ENCODE measurements at places on chromosomes 11 and 22. TPM values are rescaled to one million over a fixed set of nuclear protein-coding genes. Genes with fewer than 3 reads are reported as not detected.

DNA sequence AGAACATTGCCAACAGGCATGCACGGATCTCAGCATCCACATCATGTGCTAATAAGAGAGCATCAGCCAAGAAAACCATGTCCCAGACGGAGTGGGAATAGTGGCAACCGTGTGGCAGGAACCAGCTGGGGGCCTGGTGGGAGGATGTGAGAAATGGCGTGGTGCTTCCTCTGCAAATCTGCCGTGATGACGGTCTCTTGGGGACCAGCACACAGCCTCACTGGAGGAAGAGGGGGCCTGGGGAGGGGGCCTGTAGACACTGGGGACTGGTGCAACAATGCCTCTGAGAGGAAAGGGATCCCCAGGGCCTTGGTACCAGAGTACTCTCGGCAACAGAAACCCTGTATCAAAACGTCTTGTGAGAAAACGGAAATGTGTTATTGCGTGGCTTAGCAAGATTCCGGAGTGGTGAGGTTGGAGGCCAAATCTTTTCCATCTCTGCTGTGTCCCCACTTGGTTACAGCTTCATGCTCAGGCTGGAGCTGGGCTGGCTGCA is 154.3 kb upstream of the TBCEL start:
- no peak for DNase-seq

GRCh38 chr11:8194956-8195355 is 26.1 kb upstream of the RIC3 start:
- DNase-seq, result no peak

The ARHGAP20 gene
- total RNA-seq, result not detected

The CADM1 gene
- total RNA-seq, result 117 TPM

DNA sequence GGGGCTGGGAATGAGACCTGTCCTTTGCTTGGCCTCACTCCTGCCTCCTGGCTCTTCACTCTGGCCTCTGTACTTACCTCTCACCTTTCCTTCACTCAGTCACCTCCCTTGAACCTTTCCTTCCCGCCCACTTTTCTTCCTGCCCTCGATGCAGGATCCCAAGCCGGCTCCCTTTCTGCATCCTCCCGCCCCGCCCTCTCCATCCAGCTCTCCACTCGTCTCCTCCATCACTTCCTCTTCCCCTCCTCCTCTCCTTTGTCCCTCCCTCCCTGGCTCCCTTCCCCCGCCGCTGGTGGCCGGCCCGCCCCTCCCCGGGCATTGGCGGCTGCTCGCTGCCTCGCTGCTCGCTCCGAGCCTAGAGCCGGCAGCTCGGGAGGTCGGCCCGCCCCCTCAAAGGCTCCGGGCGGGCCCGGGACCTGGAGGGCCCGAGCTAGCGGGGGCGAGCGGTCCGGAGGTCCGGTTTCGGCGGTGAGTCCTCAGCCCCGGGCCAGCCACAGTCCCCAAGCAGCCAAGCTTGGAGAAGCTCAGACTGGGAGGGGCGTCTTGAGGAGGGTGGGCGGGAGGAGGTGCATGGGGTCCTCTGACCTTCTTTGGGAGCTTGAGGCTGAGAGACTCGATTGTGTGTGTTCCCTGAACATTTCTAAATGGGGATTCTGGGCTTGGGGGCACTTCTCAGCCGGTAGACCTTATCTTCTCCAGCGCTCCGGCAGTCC is 13.8 kb downstream of the PHLDB1 start:
- DNase-seq, result peak; percentile 89

- DNase-seq, result no peak
Measured at GRCh38 chr11:125407046-125407445, 89.0 kb downstream of the FEZ1 start.

The GAL3ST3 gene
- total RNA-seq, result 35.9 TPM

The TCIRG1 gene
- total RNA-seq, result 19.4 TPM

- DNase-seq, result peak; percentile 86
Measured at GRCh38 chr11:62546244-62546928, at the start of gene AHNAK. TSS of gene AHNAK (minus strand) at chr11:62546806. CDS start at chr11:62536098, 10,708 bp downstream.

DNA sequence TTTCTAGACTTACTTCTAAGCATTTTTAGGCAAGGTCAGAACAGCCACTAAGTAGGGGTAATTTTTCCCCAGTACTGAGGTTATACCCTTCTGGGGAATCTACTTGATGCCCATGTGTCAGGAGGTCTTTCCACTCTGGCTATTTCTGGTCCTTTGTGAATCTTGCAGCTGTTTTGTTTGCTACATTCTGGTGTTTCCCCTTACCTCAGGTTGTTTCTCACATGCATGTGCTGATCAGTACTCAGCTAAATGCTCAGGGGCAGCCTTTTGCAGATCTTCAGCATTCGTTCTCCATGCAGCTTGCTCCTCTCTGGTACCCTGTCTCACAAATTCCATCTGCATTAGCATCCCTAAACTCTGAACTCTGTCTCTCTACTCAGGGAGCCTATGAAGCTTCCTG is 303.6 kb downstream of the SOX6 start:
- DNase-seq, result no peak

GRCh38 chr11:124329787-124330478 is 9.9 kb upstream of the OR8D2 start:
- DNase-seq, result no peak

DNA sequence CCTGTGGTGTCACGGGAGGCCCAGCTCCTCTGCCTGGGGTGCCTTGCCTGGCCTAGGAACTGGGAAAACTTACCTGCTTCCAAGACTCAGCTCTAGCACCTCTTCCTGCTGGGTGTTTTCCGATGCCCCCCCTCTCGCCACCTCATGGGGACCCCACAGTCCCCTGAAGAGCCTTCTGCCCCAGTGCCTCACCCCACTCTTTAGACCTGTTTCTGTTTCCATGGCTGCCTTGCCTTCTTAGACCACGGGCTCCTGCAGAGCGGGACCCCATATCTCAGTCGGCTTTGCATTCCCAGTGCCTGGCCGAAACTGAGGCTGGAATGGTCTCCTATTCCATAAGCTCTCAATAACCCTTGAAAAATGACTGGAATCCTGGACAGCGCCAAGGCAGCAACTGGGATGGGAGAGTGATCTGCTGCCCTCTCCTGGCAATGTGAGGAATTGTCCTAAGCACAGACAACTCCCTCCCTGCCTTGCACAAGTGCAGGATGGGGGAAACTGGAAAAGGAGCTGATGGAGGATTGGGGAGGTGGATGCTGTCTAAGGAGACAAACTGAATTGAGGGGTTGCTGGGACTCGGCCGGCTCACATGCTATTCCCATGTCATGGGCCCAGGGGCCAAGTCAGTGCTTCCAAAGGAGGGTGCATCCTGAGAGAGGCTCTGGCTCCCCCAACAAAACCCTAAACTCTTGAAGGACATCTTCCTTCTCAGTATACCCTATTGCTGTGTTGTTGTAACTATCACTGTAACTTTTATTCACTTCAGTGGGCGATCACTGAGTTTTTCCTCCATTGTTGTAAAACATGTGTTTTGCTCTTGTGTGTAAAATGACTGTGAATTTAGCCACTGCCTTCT is 26.6 kb upstream of the IL17RA start:
- peak; percentile 76 for DNase-seq

DNA sequence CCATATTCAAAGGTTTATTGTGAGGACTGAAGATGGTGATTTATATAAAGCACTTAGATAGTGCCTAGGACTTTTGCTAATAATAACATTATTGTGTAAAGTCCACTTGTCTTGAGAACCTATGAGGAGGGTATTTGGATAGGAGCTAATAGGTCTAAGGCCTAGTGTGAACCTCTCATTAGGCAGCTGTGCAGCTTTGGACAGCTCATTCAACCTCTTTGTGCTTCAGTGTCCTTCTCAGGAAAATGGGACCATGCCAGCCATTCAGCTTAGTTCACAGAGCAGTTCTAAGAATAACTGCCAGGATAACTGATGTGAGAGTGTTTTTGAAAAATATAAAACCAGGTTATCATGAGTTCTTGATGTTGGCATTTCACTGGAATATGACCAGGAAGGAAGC is 56.2 kb downstream of the NAV2 start:
- DNase-seq, result no peak

GRCh38 chr11:130778705-130779104 is 137.6 kb downstream of the SNX19 start:
- no peak for DNase-seq

The PAMR1 gene
- 285 TPM for total RNA-seq

The OR5P2 gene
- not detected for total RNA-seq

DNA sequence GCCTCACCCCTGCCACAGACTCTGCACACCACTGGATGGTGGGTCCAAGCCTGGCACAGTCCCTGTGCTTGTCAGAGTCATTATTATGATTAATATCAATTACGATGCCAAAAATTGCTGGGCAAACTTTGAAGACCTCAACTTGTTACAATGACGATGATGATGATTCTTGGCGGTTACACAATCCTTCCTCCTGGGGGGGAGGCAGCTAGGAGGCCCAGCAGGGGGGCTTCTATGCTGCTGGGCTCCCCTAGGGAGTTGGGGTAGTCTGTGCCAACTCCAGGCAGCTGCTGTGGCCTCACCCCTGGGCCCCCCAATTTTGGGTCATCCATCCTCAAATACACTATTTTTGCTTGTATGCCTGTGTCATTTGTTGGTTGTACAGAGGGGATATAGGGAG is 12.0 kb downstream of the SLC35E4 start:
- DNase-seq, result no peak

GRCh38 chr22:20550057-20550817 is 42.8 kb downstream of the MED15 start:
- no peak for DNase-seq

DNA sequence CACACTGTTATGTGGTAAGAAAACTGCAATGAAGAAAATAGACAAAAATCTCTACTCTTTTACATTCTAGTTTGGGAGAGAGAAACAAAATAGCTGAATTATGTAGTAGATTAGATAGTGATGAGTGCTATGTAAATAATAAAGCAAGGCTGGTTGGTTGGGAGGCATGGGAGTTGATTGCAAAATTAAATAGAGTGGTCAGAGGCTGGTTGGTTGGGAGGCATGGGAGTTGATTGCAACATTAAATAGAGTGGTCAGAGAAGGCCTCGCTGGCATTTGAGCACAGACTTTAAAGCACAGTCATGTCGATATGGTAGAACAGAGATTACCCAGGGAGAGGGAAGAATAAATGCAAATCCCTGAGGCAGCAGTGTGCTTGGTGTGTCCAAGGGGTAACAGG is 22.4 kb downstream of the SIK2 start:
- no peak for DNase-seq

All from neural progenitor cell (in vitro differentiated cells).